ENCODE measurements at places on chromosomes 7 and 10.

GRCh38 chr10:125843603-125844329 lies 20.4 kb downstream of the BCCIP start:
- no peak for DNase-seq

GRCh38 chr10:11286261-11286852 lies 268.7 kb downstream of the CELF2 start:
- no peak for DNase-seq

DNA sequence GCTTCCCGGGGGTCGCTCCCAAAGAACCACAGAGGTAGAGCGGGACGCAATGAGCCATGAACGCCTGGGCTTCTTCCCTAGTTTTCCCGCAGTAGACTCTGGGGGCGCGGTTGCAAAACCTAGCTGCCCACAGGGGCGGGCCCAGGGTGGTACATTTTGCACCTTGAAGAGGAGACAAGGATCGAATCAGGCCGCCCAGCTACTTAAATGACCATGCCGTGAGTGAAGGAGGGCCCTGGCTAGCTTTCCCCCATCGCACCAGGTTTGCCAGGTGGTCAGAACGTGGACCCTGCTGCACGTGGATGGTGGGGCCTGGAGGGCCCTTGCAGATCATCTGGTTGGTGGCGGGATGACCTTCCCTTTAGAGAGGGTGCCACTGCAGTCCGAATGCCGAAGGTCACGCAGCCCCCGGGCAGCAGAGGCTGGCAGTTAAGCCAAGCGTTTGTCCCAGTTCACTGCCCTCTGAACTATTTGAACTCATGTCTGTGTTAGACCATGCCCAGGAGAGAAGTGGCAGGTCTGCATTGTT lies 604 bp upstream of the SHTN1 start:
- no peak for DNase-seq

GRCh38 chr7:39888171-39888853 lies 61.7 kb upstream of the CDK13 start:
- DNase-seq: no peak

GRCh38 chr7:155228894-155229293 lies 68.8 kb upstream of the INSIG1 start:
- no peak for DNase-seq

GRCh38 chr10:116215651-116216050 lies 57.4 kb downstream of the GFRA1 start:
- DNase-seq: no peak

GRCh38 chr10:43390333-43390732 lies 18.7 kb downstream of the HNRNPF start:
- no peak for DNase-seq

GRCh38 chr7:26680587-26680986 lies 183.8 kb downstream of the SKAP2 start:
- no peak for DNase-seq

Measured in CD4-positive, alpha-beta T cell treated with Interleukin-2 at 100 ng/mL for 4 hours (primary cell).